ENCODE measurements at places on chromosomes 1 and 21.
A peak's percentile ranks its signal among the peaks of the same experiment; 100 is the strongest.

- peak; percentile 59 for DNase-seq
These were observed 21.3 kb downstream of the MIIP start for GRCh38 chr1:12040457-12041051.

DNA sequence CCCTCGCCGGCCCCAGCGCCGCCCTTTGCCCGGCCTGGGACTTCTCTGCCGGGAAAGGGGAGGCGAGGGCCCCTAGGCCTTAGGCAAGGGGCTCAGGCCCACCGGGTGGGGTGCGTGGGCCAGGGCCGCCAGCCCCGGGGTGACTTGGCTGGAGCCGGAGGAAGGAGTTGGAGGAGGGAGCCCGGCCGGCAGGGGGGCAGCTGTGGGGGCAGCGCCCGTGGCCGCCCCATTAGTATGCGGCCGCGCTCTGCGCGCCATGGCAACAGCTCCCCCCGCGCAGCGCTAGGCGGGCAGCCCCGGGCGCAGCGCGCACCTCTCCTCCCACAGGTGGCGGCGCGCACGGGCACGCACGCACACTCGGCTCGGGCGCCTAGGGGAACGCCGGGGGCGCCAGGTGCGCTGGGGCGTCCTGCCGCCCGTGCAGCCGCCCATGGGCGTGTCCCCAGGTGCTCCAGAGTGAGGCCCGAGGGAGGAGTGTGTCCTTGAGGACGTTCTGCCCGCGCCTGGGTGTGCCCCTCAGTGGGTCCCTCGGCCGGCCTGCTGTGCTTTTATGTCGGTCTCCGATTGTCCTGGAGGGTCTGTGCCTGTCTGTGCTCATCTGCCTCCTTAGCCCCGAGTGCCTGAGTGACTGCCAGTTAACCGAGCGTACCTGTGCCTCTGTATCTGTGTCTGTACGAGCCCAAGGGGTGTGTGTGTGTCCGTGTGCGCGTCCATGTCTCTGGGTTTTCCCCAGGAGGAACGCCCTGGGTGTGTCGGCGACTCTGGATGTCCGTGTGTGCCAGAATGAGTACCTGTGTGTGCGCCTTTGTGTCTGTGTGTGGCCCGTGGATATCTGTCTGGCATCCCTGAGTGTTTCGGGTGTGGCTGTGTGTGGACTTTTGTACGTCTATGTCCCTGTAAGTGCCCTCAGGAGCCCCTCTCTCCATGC is 38.2 kb upstream of the WASF2 start:
- DNase-seq = no peak

GRCh38 chr1:54721719-54722118 is 6.1 kb downstream of the TTC4 start:
- DNase-seq = no peak

DNA sequence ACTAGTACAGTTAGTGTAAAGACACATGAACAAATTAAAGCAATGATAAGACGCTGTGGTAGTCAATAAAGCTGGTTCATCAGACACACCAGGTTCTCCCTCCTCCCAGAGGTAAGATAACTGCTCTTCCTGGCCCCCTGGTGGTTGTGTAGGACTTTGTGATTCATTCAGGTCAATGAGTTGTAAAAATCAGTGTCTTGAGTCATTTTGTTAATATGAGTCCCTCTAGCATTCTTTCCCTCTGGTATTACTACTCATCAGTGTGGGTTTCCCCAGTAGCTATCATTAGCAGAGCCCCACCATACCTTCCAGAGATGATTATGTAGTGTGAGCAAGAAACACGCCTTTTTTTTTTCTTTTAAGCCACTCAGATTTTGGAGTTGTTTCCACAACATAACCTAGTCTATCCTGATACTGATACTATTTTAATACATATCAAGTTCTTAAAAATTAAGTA is 3.6 kb upstream of the SETDB1 start:
- peak; percentile 85 for DNase-seq

GRCh38 chr1:183370399-183371058 is 47.7 kb downstream of the NMNAT2 start:
- no peak for DNase-seq

DNA sequence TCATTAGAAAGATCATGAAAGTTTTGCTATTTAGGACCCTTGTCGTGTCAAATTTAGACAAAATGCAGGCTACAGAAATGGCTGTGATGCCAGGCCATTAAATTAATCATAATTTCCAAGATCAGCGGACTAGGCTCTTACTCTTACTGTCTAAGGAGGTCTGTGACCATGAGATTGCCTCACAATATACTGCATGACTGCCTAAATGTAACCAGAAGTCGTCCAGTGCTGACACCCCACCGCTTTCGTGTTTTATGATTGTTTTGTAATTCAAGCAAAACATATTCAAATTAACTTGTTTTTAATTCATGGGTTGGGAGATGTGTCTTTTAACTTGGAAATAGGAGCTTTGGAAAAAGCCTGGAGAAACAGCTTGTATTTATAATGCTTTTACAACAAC is 947.5 kb downstream of the BRINP3 start:
- no peak for DNase-seq

GRCh38 chr1:39753132-39754025 is 14.7 kb downstream of the PPIE start:
- DNase-seq = no peak

DNA sequence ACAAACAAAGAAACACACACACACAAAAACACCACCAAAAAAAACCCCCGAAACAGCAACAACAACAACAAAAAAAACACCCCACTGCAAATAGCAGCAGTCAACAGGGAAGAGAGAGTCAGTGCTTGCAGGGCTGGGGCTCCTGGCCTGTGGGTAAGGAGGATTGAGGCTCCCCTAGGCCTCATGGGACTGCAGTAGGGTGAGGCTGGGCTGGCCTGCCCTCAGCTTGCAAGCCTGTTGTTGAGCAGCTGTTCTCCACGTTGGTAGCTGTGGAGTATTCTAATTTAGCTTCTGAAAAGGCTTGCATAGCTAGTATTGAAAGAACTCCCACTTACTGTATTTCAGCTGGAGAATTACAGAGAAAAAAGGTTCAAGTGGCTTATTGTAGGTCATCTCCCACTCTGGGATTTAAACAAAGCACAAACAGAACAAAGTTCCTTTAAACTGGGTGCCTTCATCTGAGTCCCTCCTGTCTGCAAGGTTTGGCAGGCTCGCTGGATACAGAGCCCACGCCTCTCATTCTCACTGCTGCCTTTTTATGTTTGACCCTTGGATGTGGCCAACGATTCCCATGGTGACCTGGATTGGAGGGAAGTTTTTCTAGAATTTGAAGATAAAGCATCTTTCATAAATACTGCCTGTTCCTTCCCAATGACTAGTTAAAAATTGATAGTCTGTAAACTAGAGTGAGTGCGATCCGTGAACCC is 247.2 kb downstream of the KIF26B start:
- DNase-seq = peak; percentile 2

GRCh38 chr1:160606611-160607010 is 27.3 kb upstream of the CD84 start:
- no peak for DNase-seq

- no peak for DNase-seq
These were observed 678 bp upstream of the PTTG1IP start for GRCh38 chr21:44874240-44874496.

- peak; percentile 38 for DNase-seq
These were observed 20.3 kb upstream of the PLCH2 start for GRCh38 chr1:2455757-2456156.

GRCh38 chr21:36769051-36769839 is 70.3 kb downstream of the SIM2 start:
- no peak for DNase-seq

GRCh38 chr1:155007251-155007828 is 4.7 kb downstream of the ZBTB7B start:
- no peak for DNase-seq

DNA sequence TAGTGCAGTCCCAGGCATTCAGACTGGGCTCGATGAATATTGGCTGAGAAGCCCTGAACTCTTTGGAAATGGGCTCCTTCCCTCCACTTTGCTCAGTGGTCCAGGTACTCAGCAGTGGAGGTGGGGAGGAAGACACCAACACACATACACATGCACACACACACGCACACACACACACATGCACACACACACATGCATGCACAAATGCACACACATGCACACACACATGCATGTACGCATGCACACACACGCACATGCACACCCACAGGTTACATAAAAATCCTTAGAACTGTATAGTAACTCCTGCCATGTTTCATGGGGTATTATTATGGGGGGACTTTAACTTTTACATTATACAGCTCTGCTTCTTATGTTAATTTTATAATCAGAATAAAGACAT is 5.0 kb downstream of the TRIM62 start:
- no peak for DNase-seq

- peak; percentile 79 for DNase-seq
These were observed 1.1 kb upstream of the MAP7D1 start for GRCh38 chr1:36154765-36155407.

Data from myocyte (in vitro differentiated cells).